H1 (cell line): ENCODE measurements at places on chromosomes 3 and 15. TPM values are rescaled to one million over a fixed set of nuclear protein-coding genes. Genes with fewer than 3 reads are reported as not detected.

DNA sequence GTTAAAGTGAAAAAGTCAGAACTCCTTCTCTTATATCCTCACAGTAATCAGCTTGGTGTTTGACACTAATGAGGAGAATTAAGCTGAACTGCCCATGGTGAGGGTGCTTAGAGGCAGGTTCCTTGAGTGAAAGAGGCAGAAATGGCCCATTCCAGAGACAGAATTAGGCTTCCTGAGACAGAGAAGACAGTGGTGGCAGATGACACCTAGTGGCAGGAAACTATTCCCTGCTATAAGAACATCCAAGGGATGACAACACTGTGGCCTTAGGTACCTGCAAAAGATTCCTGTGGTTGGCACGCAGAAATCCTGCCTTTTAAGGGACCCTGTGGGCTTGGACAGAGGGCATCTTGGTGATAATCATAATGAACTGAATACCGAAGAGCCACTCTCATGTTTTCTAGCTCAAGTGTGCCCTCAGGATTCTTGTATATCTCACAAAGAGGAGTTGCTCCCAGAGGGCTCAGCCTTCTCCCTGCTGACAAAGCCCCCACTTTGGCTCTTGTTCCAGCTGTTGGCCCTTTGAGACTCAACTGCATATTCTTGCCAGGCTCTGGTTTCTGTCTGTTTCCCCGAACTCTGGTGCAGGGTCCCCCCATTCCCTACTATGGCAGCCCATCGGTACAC lies 56.0 kb downstream of the KBTBD12 start:
- no peaks in the 10 kb centered on the region; the same call in 1 of the 2 replicates for H3K27me3 ChIP-seq
- no peak overlapping the region for H3K4me3 ChIP-seq
- no peaks in the 10 kb centered on the region for H3K4me1 ChIP-seq
- DNase-seq = no peak

DNA sequence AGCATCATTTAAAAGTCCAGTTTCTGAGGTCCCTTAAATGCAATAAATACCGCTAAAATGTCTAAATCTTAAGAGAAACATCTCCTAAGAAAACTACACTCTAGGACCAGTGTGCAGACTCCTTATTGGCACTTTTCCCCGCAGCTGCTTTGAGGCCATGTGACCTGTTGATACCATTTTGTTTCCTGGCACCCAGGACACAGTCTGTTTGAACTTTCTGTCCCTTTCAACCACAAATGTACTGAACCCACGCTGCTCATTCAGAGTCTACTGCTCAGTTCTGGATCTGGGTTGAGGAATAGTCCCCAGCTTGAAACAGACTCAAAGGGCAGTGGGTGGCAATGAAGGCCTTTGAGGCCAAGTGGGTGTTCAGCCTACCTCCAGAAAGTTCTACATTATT lies 17.1 kb downstream of the LDHAL6B start:
- H3K27ac ChIP-seq = no peak overlapping the region
- no peaks in the 10 kb centered on the region for H3K27me3 ChIP-seq
- DNase-seq = no peak
- peaks cover 5% of the 10 kb centered on the region; the same call in 1 of the 2 replicates for H3K36me3 ChIP-seq
- no peaks in the 10 kb centered on the region for H3K4me1 ChIP-seq

DNA sequence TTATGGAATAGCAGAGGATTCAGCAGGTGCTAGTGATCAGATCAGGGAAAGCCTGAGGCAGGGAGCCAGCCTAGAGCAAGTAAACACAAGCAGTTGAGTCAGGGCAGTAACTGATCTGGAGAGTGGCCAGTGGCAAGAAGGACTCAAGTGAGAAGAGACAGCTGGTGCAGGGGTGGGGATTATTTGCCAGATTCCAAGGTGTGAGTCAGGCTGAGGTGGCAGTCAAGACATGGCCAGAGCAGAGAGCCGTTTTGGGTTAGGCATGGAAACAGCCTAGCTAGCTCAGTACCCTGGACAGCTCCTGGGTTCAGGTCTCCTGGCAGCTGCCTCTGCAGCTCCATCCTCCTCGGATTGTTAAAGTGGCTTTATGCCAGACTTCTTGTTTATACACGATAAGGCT lies 281.9 kb upstream of the ONECUT1 start:
- no peak overlapping the region for H3K27ac ChIP-seq
- H3K27me3 ChIP-seq = no peaks in the 10 kb centered on the region
- no peaks in the 10 kb centered on the region for H3K36me3 ChIP-seq
- no peaks in the 10 kb centered on the region for H3K4me1 ChIP-seq
- DNase-seq = peak; percentile 77

- H3K4me3 ChIP-seq = no peak overlapping the region
- no peak overlapping the region for H3K27ac ChIP-seq
- no peak for DNase-seq
- H3K36me3 ChIP-seq = no peaks in the 10 kb centered on the region
- no peaks in the 10 kb centered on the region for H3K4me1 ChIP-seq
Measured at GRCh38 chr15:82551646-82552247, 11.5 kb upstream of the RPS17 start.

GRCh38 chr15:73987681-73988444 lies 4.2 kb downstream of the STOML1 start:
- no peaks in the 10 kb centered on the region for H3K27me3 ChIP-seq
- H3K4me3 ChIP-seq = no peak overlapping the region
- H3K27ac ChIP-seq = no peak overlapping the region
- DNase-seq = no peak
- no peaks in the 10 kb centered on the region for H3K36me3 ChIP-seq
- H3K4me1 ChIP-seq = no peaks in the 10 kb centered on the region

DNA sequence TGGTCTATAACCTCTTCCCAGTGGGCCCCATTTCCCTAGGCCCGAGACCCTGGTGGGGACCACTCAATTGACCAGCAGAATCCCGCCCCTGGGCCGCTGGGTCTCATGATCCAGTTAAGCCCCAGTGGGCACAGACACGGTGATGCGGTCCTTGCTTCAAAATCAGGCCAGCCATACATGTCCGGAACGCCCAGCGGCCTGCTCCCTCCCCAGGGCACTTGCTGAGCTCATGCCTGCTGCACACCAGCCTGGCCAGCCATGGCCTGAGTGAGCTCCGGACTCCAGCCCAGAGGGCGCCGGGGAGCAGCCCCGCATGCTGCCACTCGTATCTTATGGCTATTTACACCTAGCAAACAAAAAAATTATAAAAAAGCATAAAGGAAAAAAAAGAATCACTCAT lies 34.4 kb upstream of the IQSEC1 start:
- H3K27ac ChIP-seq = no peak overlapping the region
- DNase-seq = no peak
- H3K4me1 ChIP-seq = peaks cover 5% of the 10 kb centered on the region; the same call in 1 of the 2 replicates
- H3K27me3 ChIP-seq = no peaks in the 10 kb centered on the region
- no peaks in the 10 kb centered on the region for H3K36me3 ChIP-seq

- DNase-seq = no peak
- no peaks in the 10 kb centered on the region for H3K36me3 ChIP-seq
- no peak overlapping the region for H3K27ac ChIP-seq
Measured at GRCh38 chr3:39548282-39548681, 80.8 kb downstream of the MOBP start.

DNA sequence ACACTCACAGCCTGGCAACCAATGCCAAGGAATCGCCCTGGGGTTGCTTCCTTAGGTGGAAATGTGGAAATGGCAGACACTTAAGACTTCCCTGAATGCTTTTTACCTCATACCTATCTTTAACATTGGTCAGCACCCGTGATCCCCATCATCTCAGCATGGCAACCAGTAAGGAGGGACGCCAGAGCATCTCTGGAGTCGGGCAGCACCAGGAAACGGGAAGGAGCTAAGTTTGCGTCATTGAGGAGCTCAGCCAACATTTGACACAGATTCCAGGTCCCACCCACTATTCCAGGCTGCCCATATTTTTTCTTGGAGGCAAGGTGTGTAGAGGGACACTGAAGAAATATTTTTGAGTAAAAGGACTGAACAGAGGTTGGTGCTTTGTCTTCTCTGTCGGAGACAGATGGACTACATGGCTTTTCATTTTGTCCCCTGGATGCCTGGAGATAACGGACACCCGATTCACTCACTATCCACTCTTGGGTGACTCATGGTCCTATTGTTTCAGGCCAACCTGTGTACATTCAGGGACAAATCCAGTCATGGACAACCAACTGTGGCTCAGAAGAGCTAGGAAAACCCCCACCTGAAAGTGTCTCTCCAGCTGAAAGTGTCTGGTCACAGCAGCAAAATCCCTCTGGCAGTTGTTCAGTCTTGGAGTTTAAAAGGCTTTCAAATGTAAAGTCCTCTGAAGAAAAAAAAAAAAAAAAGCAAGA lies 70.4 kb upstream of the OXTR start:
- H3K27ac ChIP-seq = no peak overlapping the region
- no peaks in the 10 kb centered on the region for H3K4me1 ChIP-seq
- no peak for DNase-seq
- H3K36me3 ChIP-seq = no peaks in the 10 kb centered on the region

DNA sequence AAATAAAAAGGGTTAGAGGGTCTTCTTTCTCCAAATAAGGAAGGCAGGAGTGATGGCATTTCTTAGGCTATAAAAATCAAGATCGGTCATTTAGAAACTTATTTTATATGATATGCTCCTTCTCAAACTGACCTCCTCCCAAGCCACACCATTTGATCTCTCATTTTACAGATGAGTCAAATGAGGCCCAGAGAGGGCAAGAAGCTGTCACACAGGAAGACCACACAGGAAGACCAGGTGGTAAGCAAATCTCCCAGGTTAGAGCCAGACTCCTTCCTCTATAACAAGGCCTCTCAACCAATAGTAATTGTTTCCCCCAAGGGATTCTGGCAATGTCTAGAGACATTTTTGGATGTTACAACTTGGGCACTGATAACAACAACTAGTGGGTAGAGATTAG lies 13.8 kb downstream of the TLE3 start:
- H3K36me3 ChIP-seq = no peaks in the 10 kb centered on the region; the same call in 1 of the 2 replicates
- no peaks in the 10 kb centered on the region for H3K27me3 ChIP-seq
- no peak for DNase-seq
- H3K4me1 ChIP-seq = peaks cover 58% of the 10 kb centered on the region
- no peak overlapping the region for H3K4me3 ChIP-seq

DLG1 gene
- 74.9 and 78.8 TPM in 2 replicates for total RNA-seq

TUSC7 gene
- total RNA-seq = not detected in 2 replicates

KCNMB2 gene
- not detected in 2 replicates for total RNA-seq

ZNF80 gene
- not detected in 2 replicates for total RNA-seq

SLC6A1 gene
- 0.30 and 0.31 TPM in 2 replicates for total RNA-seq
